ENCODE measurements at places on chromosomes 2 and 18.

GRCh38 chr18:80105369-80106167, 3.5 kb upstream of the ADNP2 start:
- DNase-seq = no peak

DNA sequence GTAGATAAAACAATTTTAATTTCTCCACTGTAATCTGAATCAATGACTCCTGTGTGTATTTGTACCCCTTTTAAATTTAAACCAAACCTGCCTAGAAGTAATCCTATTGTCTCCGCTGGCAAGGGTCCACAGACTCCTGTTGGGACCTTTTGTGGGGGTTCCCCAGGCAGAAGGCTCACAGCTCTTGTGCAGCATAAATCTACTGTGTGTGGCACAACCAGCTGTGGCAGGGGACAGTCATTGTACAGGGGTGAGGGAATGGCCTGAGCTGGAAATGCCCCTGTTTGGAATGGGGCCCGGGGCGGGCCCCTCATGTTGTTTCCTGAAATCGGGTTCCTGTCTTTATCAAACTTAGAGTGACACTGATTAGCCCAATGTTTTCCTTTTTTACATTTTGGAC, 318.2 kb upstream of the FAM98A start:
- DNase-seq = no peak

- no peak for DNase-seq
Measured at GRCh38 chr2:189178726-189179569, 613 bp downstream of the COL5A2 start.

- no peak for DNase-seq
Measured at GRCh38 chr2:82137441-82137840, 1832.9 kb upstream of the LRRTM1 start.

- DNase-seq = no peak
Measured at GRCh38 chr18:55517055-55517454, 70.9 kb downstream of the TCF4 start.

DNA sequence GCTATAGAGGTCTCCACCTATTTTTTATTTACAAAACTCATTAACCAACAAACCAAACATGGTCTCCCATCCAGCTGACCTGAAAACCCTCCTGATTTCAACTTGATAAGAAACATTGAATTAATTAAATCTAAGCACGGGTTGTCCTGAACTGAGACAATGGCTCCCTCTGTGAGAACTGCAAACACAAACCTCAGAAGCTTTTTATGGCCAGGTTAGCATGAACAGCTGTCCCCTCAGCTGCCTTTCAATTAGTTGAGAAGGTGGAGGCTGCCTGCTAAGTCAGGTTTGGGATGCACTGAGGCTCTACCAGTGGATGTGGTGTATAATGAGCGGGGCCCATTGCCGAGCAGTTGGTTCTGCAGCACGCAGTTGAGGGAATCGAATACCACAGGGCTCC, 258.5 kb upstream of the DDX18 start:
- DNase-seq = no peak

- DNase-seq = no peak
Measured at GRCh38 chr2:188345426-188345825, 53.8 kb downstream of the GULP1 start.

DNA sequence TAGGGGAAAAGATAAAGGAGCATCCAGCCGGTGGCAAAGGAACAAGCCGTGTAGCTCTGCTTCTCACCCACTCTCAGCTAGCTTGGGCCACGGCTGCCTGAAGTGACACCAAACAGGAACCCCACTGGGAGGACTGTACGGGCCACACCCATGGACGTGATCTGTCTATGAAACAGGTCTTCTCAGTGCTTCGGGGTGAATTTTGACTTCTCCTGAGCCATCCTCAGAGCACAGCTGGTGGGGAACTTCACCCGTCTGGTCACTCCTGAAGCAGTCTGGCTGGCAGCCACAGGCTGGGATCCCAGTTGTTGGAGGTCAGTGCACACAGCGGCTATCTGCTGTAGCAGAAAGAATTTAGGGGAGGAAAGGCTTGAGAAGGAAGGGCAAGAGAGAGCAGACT, 223.8 kb downstream of the FAM210A start:
- DNase-seq = no peak

DNA sequence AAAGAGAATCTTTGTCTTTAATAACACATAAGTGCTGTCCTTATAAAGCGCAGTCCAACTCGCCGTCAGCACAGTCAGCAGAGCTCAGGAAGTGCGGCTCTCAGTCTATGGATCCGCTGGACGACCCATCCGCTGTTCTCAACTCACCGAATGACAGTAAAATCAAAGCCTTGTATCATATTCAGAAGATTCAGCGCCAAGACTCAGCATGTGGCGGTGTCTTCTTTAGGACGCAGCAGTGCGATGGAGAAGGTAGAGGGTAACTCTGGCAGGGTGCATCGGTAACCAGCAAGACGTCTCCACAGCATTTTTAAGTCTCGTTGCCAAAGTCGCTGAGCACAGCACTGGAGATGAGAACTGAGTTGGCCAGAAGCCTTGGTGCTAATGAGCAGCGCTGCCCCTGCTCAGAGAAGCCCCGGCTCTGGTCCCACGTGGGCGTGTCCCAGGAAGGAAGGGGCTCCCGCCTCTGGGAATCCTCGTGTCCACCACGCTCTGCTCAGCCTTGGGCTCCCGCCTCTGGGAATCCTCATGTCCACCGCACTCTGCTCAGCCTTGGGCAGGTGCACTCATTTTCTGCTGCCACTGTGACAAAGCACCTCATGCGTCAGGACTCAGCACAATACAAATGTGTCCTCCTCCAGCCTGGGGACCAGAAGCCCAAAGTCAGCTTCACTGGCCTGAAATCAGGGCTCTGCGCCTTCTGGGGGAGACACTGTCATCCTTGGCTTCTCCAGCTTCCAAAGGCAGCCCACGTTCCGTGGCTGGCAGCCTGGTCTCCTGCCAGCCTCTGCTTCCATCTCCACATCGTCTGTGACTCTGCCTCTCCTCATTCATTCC, 238.0 kb upstream of the SALL3 start:
- no peak for DNase-seq

GRCh38 chr18:49041435-49042245, 90.9 kb upstream of the SMAD7 start:
- DNase-seq = no peak

DNA sequence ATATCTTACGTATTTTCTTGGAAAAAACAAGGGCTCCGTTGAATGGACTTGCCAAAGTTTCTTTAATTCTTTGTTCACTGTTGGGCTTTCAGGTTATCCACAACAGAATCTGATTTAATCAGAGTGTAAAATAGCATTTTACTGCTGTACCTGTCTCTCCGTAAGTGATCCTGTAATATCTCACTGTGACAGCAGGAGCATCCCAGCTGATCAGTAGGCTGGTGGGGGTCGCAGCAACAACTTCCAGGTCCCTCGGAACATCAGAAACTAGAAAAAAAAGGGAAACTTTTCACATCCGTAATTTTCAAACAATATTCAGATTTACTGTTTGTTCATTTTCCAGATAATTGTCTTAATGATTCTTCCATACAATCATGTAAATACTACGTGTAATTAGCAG, 51.2 kb downstream of the FN1 start:
- DNase-seq = no peak

DNA sequence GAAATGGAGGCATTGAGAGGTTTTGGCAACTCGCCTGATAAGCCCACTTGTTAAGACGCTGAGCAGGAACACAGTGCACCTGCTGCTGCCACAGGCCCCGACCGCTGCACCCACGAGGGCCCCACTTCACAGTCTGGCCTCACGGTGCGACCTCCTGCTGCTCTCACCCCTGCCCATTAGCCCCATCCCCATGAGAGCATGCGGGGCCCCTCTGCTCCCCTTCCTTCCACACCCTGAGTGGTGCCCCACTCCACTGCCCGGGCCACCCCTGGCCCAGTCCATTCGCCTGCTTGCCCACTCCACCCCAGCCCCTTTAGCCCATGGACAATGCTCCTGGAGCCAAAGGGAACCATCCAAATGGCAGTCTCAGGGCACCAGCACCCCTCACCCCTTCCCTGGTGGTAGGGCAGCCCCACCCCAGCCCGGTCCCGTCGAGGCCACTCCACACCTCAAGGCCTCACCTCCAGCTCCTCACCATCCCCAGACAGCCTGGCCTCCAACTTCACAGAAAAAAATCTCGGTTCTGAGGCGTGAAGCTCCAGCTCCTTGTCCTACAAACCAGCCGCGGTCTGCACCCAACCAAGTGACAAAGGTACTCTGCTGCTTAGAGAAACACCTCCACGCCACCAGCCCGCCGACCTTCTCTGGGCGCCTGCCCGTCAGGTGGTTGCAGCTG, 6.7 kb upstream of the GPR55 start:
- DNase-seq = no peak

DNA sequence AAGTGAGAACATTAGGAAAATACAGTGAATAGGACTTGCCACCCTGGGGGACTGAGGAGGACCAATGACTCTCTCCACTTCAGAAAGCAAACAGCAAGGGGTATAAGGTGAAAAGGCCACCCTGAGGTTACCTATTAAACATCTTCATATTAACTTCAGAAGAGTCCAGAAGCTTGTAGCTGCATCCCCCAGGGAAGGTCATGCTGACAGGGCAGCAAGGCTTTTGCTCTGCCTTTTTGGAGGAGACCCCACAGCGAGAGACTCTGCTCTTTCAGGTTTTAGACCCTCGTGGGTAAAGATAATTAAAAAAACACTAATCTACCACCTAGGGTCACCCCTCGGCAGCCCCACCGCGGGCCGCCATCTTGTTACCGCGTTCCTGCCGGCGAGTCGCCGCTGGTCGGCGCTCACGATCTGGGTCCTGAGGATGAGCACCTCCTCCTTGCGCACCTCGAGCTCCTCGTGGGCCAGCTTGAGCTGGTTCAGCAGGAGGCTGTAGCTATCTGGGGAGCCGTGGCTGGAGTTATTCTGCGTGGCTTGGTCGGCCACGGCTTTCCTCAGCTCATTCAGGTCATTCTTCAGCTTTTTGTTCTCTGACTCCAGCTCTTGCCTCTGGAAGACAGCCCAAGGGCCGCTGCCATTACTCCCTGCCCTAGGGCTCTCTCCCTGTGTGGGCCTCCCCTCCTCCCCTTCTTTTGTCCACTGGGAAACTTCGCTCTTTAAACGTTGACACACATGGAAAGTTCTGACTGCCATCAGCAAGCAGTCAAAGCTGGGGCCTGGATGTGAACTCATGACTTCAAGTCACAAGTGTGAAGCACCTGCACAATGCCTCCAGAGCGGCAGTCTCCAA, 50.7 kb upstream of the ACAA2 start:
- DNase-seq = no peak

DNA sequence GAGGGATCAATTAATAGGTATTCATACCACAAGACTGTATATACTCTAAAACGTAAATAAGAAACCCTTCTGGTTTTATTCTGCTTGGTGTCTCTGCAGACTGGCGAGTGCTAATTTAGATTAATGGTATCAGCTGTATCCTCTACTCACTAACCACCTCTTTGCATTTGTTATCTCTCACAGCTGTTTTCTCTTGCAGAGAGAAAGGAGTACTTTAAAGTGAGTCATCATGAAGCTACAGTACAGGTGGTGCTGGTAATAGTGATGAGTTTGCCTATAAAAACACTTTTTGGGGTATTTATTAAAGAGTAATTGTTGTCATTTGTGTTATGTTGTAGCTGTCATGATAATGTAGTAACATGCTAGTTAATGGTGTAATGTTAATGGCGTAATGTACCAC, 147.7 kb downstream of the NETO1 start:
- no peak for DNase-seq

GRCh38 chr2:69138247-69138772, 125.3 kb downstream of the ANTXR1 start:
- no peak for DNase-seq

DNA sequence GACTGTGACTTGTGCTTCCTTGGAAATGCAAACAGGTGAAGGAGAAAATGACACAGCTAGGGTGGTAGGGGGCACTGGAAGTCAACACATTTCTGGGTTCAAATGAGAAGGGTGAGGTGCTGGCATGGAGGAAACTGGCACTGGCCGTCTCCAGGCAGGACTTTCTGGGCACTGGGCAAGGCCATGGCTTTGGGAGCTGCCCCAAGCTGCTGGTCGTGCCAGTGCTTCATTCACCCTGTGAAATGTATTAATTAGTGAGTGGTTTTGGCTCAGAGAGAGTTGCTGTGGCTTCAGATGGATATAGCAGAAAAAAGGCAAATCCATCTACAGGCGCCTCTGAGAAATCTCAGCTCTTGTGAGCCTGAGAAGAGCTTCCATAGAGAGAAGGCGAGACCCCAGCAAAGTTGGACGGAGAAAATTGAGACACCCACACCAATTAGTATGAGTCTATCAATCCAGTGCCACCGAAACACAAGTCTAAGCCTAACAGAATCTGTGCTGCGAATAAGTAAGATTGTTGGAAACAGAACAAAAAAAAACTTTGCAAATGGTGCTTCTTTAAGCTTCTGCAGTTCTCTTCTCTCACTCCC, 202.1 kb upstream of the TNP1 start:
- DNase-seq = no peak

DNA sequence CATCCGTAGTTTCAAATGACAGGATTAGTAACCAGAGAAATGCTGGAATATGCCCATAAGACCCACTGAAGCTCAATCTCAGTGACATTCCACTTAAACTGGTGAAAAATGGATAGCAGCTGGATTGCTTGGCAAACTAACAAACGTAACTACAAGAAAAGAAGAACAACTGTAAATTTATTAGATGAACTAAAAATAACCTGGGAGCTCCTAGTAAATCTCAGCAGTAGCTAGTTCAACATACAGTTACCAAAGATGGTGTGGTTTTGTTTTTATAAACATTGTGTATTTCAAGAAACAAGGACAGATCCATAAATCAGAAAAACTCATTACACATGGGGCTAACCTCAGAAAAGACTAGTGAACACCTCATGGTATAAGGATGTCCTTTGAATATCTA, 531.9 kb downstream of the XIRP2 start:
- DNase-seq = no peak

- no peak for DNase-seq
Measured at GRCh38 chr2:39491653-39492052, 54.6 kb upstream of the MAP4K3 start.
